ENCODE measurements at places on chromosomes 4 and X.
A peak's percentile ranks its signal among the peaks of the same experiment; 100 is the strongest.

DNA sequence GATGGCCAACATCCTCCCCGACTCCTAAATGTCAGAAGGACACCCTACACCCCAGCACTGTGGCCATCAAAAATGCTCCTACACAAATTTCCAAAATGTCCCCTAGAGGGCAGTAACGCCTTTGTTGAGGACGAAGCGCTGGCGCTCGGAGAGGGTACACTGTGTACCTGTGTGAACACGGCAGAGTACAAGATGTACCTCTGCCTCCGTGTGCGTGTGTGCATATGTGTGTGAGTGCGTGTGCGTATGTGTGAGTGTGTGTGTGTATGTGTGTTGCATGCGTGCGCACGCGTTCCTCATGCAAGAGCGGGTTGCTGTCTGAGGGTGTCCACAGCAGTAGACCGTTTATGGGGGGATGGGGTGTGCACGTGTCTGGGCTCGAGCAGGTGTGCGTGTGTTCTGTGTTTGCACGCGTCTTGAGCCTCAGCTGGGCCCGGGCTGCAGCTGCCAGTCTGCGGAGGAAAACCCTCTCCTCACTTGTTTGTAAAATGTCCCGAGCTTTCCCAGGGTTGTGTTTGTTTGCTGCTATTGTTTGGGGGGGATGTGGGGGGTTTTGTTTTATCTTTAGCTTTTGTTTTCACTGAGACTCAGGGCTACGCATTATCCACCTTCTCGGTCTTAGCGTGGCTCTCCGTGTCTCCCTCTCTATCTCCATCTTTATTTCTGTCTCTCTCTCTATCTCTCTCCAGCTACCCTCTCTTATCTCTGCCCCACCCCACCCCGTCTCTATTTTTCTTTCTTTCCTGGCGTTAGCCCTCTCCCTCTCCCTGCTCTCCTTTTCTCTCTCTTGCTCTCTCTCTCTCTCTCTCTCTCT is 10.4 kb upstream of the TSPYL2 start:
- peak; percentile 65 for DNase-seq

GRCh38 chr4:56283375-56283774 is 103.9 kb downstream of the AASDH start:
- DNase-seq, result no peak

DNA sequence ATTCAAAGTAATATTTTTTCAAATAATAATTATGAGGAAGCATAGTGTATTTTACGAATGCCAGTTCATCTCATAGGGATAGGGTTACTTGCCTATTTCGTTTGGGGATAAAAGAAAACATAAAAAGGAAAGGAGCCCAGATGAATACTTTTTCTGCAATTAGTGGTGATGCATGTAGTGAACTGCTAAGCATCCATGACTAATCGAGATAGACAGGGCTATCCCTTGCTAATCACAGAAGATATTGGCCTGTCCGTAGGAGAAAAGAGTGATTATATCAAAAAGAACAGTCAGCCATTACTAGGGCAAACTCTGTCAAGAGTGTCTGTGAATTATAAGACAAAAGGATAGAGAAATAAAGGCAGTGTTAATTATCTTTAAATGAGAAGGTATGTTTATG is 746.1 kb downstream of the C4orf33 start:
- DNase-seq, result no peak

DNA sequence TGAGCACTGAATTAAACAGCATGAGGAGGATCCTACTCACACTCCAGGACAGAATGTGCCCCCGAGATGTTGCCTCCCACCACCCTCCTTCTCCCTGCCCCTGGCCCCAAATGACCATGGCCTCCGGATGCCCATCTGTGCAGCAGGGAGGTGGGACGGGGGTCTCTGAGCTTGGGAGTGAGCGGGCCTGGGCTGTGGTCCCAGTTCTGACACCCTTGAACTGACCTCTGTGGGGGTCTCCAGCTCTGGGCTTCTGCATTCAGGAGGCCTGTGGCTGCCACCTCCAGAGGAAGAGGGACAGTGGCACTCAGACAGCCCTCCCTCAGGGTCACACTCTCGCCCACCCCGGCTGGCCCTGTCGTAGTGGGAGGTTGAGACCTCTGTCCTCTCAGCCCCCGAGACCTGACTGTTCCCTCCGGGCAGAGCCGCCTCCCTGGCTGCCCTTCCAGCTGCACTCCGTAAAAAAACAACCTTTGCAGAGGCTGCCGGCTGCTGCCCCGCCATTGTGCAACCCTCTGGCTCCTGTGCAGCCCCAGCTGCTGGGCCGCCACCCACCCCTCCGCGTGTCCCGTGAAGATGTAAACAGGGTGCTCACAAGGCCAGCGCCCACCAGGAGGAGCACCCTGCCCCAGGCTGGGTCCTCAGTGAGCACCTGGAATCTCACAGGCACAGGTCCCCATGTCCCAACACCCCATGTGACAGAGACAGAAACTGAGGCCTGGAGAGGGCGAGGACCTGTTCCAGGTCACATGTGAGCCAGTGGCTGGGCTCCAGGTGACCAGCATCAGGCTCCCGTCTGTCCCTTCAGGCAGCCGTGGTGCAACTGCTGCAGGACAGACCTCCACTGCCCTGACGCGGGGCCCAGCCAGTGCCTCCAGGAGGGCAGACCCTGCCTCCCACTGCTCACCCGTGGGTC is 39.6 kb downstream of the HTRA3 start:
- peak; percentile 60 for DNase-seq

DNA sequence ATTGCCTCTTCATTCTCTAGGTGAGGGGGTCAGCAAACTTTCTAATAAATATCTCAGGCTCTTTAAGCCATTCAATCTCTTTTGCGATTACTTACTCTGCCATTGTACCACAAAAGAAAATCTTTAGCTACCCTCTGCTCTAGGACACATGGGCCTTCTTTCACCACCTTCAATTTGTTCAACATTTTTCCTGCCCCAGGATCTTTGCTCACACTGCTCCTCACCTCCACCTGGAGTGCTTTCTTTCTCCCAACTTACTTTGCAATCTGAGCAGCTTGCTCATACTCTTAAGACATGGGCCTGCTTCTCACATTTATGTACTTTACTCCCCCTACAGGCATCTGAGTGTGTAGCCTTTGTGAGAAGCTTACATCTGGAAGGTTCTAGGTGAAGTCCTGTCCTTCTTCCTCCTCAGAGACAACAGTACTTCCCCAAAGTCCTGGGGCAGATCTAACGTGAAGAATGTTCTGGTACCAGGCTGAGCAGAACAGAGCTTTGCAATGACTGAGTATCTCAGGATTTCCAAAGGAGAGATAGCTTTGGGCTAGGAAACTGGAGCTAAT is 55.0 kb upstream of the PRDM5 start:
- DNase-seq, result peak; percentile 76

- no peak for DNase-seq
These were observed 65.6 kb upstream of the BLTP1 start for GRCh38 chr4:122086338-122087065.

DNA sequence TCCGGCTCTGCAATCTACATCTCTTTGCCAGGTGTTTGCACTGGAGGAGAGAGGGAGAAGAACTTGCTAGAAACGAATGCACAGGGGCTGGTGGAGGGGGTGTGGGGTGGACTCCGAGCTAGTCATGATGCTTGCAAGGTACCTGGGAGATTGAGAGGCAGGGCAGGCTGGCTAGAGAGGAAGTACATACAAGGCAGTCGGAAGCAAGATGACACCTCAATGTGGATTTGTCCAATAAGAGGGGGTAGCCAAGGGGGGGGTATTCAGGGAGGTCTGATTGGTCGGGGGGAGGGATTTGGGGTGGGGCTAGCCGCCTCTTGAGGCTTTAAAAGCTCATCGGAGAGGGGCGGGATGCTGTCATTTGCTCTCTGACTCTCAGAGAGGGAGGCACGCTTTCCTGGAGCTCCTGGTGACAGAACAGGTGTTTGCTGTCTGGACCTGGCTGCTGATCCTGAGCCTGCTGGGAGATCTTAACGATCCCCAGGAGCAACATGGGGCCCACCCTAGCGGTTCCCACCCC is at the start of gene GPR50:
TSS of gene GPR50 (plus strand) at position 354 of the 520 bp plus-strand sequence. CDS start at position 492, 138 bp downstream.
- DNase-seq, result no peak

- no peak for DNase-seq
These were observed 494.6 kb upstream of the FAM241A start for GRCh38 chr4:111650674-111651086.

DNA sequence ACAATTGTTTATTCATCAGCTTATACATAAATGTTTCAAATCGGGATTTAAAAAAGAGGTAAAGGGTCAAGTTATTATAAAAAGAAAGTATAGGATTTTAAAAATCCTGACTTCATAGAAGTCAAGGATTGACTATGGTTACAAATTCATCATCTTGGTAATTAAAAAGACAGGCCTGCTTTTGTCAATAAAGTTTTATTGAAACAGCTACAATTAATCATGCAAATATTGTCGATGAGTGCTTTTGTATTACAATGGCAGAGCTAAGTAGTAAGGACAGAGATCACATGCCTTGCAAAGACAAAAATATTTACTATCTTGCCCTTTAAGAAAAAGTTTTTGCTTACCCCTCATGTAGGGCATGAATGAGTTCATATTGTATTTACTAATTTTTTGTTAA is 595.4 kb downstream of the IL15 start:
- no peak for DNase-seq

GRCh38 chrX:47501226-47502074 is 18.4 kb upstream of the ZNF41 start:
- DNase-seq, result peak; percentile 38
